ENCODE measurements at places on chromosomes 16 and 17.
A peak's percentile ranks its signal among the peaks of the same experiment; 100 is the strongest.

DNA sequence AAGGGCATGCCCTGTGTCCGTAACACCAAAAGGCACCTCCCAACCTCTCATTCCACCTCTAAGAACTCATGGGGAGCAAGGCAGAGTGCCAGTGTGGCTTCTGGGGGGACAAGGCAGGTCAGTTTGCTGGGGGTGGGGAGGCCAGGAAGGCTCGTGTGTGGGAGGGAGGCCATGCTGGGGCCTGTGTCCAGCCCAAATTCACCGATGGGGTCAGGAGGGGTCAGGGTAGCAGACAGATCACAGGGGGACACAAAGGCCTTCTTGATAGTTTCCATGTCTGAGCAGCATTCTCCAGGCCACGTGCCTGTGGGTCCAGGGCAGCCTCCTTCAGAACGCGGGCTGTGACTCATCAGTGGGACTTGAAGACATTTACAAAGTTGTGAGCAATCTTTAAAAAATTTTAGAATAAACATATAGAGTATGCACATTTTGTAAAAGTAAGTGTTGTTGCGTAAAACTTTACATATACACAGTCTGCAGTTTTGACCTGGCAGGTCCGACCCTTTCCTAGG lies 20.9 kb downstream of the SPACA3 start:
- no peak for DNase-seq

DNA sequence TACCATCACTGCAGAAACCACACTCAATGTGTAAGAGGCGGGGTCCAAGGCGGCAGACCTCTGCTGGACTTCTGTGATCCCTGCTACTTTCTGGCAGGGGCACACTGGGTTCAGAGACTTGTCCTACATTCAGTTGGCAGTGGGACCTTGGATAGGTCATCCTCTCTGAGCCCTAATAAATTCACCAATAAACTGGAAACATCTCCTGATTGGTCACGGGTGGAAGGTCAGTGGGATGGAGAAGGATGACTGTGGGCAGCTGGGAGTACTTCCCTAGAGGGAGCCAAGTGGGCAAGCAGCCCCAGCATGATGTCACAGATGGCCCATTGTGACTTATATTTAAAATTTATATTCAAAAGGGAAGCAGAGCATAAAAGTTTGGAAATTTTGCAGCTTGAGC lies 49.7 kb downstream of the RNF112 start:
- no peak for DNase-seq

- DNase-seq, result no peak
Measured at GRCh38 chr16:84093879-84094270, 22.9 kb downstream of the MBTPS1 start.

GRCh38 chr17:45273551-45273957 lies 11.7 kb upstream of the SPATA32 start:
- DNase-seq, result no peak

- DNase-seq, result no peak
Measured at GRCh38 chr16:12754824-12755543, 48.7 kb downstream of the CPPED1 start.

- no peak for DNase-seq
Measured at GRCh38 chr17:5304636-5305035, 22.6 kb downstream of the RABEP1 start.

DNA sequence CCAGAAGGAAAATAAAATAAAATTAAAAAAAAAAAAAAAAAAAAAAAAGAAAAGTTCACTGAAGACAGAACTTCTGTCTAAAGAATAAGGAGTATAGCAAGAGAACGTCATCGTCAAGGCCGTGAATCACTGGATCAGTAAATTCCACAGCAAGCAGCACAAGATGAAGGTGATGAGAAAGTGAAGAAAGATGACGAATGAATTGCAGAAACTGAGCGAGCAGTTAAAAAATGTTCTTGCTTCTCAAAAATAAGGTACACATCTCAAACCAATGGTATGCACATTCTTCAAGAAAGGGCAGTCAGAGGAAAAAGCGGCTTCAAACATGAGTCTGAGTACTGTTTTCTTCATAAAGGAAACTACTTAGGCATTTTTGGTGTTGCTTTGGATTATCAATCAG lies 104.7 kb downstream of the SMG6 start:
- no peak for DNase-seq

- DNase-seq, result no peak
Measured at GRCh38 chr17:65593855-65594845, 32.7 kb upstream of the AXIN2 start.

DNA sequence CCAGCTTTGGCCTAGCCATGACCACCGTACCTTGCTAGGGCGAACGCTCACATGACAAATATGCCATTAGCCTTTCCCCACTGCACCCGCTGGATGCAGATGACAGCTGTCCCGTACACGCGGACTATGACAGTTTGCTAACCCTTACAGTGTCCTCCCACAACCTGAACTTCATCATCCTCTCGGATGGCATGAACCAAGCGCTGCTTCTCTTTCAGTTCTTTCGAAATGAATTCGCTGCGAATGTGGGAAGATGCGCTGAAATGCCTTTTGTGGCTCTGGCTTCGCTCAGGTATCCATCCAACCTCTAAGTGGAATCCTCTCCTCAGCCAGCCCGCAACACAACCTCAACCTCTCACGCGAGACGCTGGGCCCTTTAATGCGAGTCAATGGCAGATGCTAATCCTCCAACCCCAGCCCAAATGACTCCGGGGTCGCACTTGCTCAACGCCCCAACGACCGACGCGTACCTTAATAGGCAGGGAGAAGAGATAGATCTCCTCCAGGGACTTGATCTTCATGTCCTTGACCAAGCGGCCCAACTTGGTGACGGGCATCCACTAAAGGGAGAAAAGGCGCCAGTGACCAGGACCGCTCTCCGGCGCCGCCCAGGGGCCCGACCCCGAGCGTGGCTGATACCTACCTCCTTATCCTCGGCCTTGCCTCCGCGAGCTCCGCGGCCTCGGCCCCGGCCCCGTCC lies 670 bp downstream of the RPS2 start:
- no peak for DNase-seq

GRCh38 chr16:68332411-68333121 lies 21.7 kb downstream of the PRMT7 start:
- no peak for DNase-seq

- DNase-seq, result peak; percentile 5
Measured at GRCh38 chr16:67993207-67994039, 5.9 kb downstream of the DPEP2 start.

GRCh38 chr16:8905795-8906591 lies 23.8 kb downstream of the LITAFD start:
- no peak for DNase-seq

DNA sequence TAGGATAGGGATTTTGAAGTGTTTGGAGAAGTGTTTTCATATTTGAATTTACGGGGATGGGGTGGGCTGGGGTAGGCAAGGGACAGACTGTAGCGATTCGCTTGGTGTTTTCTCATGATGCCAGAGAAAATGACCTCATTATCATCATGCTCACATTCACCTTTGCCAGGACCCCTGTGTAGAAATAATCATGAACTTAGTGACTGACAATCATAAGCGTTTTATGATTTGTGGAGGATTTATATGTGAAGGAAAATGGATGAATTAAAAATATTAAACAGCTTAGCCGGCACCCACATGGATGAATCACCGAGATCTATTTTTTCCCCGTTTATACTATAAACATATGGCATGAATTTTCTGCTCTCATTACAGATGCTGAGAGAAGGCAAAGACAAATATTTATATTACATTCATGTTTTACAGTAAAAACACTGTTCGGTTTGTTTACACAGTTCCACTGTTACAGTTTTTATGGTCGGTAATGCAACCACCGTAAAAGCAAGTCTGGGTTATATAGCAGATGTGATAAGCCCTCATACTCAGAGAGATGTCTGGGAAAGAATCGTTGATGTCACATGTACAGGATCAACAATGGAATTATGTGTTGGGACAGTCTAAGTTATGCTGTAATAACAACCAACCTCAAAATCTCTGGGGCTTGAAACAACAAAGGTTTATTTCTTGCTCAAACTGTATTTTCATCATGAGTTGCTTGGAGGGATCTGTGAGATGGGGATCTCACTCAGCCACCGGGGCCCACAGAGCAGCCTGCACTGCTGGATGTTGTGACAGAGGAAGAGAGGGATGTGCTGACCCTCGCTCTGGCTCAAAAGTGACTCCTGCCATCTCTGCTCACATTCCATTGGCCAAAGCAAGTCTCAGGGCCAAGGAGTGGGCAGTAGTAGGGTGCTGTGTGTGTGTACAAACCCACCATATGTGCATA lies 85.1 kb downstream of the WWOX start:
- peak; percentile 20 for DNase-seq

DNA sequence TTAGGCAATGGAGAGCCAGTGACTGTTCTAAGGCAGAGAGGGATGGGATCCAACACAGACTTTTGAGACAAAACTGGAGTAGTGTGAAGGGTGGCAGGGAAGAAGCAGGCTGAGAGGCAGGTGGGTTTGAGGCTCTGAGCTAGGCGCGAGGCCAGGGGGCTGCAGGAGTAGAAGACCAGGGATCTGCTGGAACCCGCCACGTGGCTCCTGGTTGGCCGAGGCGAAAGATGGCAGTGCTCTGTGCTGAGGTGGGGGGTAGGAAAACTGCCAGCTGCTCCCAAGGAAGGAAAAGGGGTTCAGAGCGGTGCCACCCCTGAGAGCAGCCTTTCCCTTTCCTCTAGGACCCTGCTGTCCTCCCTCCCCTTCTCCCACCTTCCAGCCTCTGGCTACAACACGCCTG lies 5.6 kb downstream of the CD300LG start:
- no peak for DNase-seq

GRCh38 chr17:63634163-63634562 lies 11.9 kb downstream of the MAP3K3 start:
- no peak for DNase-seq

GRCh38 chr17:76940738-76941350 lies 72.6 kb downstream of the MGAT5B start:
- no peak for DNase-seq

DNA sequence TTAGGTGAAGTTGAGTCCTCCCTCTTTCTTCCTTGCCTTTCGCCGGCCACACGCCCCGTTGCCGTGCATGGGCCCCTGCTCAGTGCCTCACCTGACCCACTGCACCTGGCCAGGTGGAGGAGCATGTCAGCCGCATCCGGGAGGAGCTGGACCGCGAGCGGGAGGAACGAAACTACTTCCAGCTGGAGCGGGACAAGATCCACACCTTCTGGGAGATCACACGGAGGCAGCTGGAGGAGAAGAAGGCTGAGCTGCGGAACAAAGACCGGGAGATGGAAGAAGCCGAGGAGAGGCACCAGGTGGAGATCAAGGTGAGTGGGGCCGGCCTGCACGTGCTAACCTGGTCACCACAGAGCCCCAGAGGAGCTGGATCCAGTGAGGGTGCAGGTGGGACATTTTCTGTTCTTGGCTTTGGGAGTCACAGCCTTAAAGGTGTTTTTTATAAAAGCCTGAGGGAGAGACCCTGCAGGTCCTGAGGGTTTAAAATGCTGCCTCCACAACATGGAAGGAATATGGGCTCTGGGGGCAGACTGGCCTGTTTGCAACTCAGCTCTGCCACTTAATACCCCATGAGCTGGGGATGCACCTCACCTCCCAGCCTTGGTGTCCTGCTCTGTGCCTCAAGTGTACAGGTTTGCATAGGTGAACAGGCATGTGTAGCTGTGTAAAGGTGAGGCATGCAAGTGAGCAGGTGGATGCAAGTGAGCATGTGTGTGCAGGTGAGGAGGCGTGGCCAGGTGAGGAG lies 12.1 kb upstream of the DBNDD1 start:
- DNase-seq, result no peak

DNA sequence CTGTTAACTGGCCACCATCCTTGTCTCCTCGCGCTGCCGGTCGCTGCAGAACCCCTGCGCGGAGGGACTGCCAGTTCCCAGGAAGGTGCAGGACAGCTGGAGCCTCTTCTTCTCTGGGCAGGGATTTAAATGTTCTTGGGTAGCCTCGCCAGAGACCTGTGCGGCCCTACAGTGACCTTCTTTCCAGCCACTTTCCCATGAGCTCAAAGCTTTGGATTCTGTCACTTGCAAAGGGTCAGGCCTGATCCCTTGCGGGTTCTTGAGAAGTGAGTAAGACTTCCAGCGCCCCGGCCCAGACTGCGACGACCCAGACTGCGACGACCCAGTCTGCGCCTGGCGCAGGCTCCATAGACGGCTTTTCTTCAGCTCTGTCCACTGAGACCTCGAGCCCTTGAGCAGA lies 1.4 kb upstream of the SLFN5 start:
- DNase-seq, result no peak

DNA sequence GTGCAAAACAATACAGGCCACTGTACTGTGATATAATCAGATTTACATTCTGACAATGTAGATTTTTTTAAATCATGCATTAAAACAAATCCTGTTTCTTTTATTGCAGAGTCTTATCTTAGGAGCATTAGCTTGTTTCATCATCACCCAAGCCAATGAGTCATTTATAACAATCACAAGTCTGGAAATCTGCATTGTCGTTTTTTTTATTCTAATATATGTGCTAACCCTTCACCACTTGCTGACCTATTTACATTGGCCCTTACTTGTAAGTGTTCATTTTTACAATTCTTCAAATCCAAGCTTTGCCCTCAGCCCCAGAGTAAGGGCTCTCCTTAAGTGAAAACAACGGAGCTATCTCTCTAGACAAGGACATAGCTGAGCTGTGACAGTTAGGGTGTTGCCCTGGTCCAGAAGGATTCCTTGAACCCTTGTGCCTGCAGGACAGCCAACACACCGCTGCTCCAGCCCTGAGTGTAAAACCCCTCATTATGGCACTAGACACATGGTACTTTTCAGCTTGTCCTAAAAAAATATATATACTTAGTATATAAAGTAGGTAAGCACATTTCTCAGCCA lies 3.7 kb downstream of the CMTM1 start:
- no peak for DNase-seq

DNA sequence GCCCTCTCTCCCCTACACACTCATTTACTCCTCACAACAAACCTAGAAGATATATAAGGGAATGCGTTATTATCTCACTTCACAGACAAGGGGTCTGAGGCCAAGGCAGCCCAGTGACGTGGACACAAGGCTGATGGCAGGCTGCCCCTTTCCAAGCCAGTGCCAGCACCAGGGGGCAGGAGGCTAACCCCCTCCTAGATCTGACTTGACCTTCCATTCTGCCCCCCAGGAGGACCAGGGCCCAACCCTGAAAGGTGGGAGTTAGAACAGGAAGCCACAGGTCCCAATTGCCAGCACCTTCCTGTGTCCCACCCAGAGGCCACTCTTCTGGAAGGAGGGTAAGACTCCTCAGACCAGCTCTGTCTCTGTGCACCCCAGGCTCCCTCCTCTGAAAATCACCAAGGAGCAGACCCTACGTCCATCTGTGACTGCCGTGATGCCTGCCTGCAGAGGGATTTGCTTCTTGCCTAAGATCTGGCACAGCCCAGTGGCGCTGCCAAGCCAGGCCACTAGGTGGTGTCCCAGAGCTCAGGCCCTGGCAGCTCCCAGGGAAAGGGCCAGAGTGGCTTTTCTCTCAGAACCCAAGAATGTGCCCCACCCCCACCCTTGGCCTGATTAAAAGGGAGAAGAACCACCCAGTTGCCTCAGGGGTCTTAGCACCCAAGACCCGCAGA lies 42.4 kb upstream of the MRPS23 start:
- DNase-seq, result peak; percentile 68

GRCh38 chr17:56937687-56938086 lies 23.2 kb downstream of the COIL start:
- DNase-seq, result no peak

GRCh38 chr16:66322174-66322573 lies 44.3 kb upstream of the CDH5 start:
- no peak for DNase-seq
